ENCODE measurements at places on chromosomes 6 and 20. TPM values are rescaled to one million over a fixed set of nuclear protein-coding genes. Genes with fewer than 3 reads are reported as not detected.

The HLA-DPA1 gene
- total RNA-seq, result 2.6 TPM

The BMP6 gene
- total RNA-seq, result 0.61 TPM

The PRND gene
- total RNA-seq, result not detected

The CNKSR3 gene
- 6.4 TPM for total RNA-seq

Data from H9 (cell line).